ENCODE measurements at places on chromosomes 3 and 15.

- no peak for DNase-seq
These were observed 35.4 kb upstream of the XCR1 start for GRCh38 chr3:46062679-46063078.

DNA sequence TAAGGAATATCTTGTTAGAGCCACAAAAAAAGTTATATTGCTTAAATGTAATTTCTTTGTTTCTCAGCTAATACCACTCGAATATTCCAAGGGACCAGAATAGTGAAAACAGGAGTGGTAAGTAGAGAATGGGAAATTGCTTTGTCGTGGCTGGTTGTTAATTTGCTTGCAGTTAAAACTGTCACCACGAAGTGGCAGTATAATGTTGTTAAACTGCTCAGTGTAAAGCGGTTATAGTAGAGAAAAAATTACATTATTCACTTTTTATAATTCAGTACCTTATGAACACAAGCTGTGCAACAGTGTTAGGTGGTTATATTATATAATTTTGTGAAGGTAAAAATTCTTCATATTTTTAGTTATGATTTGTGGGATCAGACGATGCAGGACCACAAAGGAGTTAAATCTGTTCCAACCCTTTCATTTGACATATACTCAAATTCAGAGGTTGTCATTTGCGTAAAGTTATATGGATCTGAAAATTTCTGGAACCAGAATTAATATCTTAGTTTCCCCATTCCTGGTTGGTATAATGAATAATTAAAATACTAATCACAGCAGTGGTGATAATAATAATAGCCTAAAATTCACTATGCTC is 171.8 kb downstream of the FEZF2 start:
- no peak for DNase-seq

DNA sequence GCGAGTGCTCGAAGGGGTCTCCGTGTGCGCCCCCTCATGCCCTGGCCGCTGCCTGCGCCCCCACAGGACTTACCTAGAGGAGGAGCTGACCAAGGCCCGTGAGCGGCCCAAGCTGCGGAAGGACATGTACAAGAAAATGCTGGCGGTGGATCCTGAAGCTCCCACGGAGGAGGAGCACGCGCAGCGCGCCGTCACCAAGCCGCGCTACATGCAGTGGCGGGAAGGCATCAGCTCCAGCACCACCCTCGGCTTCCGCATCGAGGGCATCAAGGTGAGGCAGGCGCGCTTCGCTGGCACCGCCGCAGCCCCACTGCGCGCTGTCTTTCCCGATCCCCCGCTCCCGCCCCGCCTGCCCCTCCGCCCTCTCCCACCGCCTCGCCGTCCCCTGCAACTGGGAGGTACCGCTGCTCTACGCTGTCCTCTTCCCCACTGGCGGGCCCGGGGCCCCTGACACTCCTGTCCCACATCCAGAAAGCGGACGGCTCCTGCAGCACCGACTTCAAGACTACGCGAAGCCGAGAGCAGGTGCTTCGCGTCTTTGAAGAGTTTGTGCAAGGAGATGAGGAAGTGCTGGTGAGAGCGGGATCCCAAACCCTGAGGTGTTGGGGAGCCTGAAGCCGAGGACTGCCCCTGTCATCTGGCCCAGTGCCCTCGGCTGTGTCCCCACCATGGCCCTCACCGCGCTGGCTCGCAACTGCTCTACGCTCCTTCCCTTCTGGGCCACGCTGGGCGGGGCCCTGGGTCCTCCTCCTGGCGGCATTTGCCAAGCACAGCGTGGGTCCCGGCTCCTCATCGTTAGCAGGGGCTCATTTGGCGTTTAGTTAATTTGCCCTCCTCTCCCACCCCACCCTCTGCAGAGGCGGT is 8.5 kb downstream of the ITPKA start:
- DNase-seq, result no peak

- no peak for DNase-seq
These were observed 113.5 kb downstream of the TRIM42 start for GRCh38 chr3:140791368-140791767.

- no peak for DNase-seq
These were observed 4.8 kb downstream of the CYP19A1 start for GRCh38 chr15:51333571-51333970.

DNA sequence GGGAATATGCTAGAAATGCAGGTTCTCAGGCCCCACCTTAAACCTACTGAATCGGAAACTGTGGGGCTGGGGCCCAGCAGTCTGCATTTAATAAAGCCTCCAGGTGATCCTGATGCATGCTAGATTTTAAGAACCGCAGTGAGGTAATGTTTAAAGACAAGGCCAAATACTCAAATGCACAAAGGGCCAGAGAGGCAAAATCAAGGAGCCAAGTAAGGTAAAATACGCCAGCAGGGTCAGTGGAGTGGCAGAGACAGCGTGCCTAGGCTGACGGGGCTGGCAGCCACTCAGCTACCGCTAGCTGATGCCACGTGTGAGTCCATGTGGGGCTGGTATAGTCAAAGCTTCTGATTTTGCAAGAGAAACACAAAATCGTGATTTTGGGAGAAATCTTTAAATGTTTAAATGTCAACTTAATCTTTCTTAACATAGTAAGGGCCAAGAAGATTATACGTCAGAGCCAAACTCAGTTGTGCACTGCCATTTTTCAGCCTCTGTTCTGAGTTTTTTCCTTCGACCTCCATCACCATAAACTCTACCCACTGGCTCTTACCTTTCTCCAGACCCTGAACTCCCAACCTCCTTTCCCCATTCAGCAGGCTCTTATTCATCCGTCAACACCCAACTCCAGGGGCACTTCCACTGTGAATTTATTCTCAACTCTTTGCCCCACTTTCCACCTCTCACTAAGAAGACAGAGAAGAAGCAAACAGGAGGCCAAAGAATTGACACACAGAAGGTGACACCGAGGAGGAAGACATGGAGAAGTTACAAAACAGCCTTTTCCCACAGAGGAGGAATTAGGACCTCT is 136.6 kb upstream of the RAD18 start:
- no peak for DNase-seq

GRCh38 chr15:39701988-39702387 is 80.7 kb downstream of the FSIP1 start:
- DNase-seq, result no peak

DNA sequence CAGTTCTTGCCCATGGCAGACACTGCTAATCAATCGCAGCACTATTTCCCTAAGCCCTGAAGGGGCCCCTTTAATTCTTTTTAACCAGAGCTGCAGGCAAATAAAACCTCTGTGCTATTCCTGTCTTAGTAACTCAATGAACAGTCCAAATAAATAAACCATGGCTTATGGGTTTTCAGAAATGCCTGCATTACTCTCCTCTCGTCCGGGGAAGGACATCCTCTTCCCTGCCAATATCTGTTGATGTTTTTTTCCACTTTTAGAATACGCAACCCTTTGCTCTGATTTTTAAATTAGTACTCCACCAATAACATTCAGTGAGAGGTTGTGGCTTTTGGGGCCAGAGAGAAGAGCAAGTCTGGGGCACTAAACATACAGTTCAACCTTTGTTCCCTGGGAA is 35.2 kb upstream of the PRICKLE2 start:
- no peak for DNase-seq

GRCh38 chr15:90004252-90004651 is 3.1 kb downstream of the ZNF710 start:
- no peak for DNase-seq

DNA sequence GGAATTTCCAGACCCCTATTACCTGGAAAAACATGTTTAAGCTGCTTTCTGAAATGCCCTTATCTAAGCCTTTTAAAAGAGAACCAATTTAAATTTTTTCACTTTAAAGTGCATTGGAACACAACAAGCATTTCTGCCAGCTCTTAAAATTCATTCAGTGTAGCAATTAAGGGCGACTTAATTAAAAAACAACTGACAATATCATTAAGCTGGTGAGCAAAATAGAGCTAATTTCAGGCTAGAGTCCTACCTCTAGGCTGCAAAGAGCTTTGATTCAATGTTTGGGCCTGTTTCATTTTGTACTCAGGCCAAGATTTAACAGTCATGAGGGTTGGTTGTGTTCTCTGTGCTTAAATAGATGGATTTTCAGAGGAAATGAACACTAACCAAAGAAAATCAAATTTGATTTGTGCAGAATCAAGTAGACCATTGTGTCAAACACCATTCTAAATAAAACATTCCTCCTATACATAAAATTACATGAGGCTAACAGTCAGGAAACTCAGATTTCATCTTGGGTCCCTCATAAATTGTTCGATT is 114.6 kb downstream of the TMEM108 start:
- DNase-seq, result no peak

DNA sequence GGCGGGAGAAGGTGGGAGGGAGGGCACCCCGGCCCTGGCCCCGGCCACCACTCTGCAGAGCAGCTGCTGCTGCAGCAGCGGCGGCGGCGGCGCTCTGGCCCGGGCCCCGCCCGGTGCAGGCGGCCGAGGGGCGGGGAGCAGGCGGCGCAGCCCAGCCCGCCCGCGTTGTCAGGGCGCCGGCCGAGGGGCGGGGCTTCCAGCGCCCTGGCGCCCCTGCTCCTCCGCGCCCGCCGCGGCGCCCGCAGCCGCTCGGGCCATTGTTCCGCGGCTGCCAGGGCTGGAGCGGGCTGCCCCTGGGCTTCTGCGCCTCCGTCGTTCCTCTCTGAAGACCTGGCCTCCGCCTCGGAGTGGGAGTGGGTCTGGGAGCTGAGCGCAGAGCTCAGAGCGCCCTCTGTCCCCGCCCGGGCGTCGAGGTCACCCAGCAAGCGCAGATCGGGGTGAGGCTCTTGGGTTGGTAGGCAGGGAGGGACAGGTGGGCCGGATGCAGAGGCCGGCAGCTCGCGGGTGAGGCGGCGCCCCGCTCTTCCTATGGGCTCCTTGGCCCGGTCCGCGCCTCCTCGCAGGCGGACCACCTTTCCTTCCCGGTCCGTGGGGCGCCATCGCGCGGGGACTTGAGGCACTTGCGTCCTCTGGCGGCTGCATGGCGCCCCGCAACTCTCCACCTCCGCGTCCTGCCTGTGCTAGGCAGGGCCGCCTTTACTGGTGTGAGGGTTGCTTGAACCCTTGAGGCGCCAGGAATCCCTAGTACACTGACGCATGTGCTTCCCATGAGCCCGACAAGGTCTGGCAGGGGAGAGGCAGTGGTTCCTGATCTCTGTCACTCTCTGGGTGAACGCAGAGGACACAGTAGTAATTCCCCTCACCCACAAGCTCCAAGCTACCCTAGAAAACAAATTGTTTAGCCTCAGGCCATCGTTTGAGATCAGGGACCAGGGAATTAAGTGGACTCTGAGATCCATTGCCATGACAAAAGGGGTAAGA is at the start of gene LPCAT4:
LPCAT4 (minus strand) TSS at position 96 of the 981 bp plus-strand sequence. CDS start 96 bp downstream, outside the sequence.
- DNase-seq, result peak; percentile 78

- no peak for DNase-seq
These were observed 27.5 kb downstream of the ILDR1 start for GRCh38 chr3:121994551-121994950.

DNA sequence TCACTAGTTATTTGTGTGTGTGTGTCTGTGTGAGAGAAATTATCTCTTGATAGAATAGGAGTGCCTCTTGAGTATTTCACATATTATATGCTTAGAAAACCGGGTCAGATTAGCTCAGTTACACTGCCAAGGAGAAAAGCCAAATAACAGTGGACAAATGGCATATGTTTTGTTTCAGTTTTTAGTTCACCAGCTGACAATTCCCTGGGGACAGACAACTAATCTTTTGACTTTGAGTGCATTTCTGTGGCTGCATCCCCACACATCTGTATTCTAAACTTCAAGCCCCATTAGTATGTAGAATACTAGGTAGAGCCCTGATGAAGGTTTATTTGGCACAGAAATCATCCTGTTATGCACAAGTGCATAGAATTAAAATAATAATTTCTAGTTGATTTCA is 227.7 kb upstream of the CNTN3 start:
- no peak for DNase-seq

GRCh38 chr3:5428607-5429516 is 241.4 kb downstream of the EDEM1 start:
- DNase-seq, result no peak

GRCh38 chr15:82530606-82531379 is 9.5 kb downstream of the RPS17 start:
- DNase-seq, result peak; percentile 32

- DNase-seq, result no peak
These were observed 22.1 kb downstream of the ALDH1L1 start for GRCh38 chr3:126158016-126158911.

- DNase-seq, result no peak
These were observed 1.2 kb downstream of the PHC3 start for GRCh38 chr3:170180079-170180907.

DNA sequence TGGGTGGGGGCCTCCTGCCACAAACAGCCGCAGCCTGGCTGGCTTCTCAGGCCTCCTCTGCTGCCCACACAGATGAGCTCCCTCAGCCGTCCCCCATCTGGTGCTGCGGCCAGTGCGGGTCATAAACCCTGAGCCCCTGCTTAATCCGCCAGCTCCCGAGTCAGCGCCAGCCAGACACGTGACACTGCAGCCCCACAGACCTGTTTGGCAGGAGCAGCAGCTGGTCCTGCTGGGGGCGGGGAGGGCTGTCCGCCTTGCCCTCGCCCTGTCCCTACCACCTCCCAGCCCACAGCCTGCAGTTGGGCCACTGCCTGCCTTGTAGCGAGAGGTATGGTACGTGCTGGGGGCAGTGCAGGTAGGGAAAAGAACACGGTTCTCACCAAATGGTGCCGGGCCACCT is 86.2 kb downstream of the IQSEC1 start:
- no peak for DNase-seq

DNA sequence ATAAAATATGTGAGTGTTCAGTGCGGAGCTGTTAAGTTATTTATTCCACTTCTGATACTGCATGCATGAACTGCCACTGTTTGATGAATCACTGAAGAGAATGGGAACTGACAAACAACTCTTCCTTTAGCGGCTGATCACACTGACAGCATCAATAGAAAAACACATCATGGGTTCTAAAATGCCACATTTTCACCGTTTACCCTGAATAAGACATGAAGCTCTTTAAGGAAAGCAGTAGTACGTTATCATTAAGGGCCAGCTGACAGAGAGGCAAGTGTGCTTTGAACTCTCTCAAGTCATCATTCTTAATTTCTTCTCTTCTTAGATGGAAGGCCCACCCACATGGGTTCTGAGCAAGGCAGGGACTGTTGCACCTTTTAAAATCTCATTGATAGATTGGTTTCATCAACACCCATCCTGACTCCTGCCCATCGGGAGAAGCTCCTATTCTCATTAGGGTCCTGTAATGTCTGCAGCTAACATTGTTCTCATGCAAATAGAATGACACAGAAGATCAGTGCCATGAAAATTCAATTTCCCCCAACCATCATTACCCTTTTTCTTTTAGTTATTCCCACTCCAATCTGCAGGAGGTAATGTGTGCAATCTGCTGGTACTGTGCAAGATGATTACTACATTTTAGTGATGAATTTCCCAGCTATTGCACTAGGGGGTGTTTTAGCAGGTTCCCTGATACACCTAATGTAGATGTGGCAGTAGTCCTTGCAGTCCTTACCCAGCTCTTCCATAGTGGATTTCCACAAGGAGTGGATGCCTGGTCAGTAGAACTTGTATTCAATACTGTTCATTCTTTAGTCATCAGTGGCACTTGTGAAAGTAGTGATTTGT is 119.1 kb downstream of the ROBO2 start:
- DNase-seq, result no peak

GRCh38 chr3:12484983-12485327 is 675 bp downstream of the TSEN2 start:
- no peak for DNase-seq
